ENCODE measurements at places on chromosomes 2 and 18.

DNA sequence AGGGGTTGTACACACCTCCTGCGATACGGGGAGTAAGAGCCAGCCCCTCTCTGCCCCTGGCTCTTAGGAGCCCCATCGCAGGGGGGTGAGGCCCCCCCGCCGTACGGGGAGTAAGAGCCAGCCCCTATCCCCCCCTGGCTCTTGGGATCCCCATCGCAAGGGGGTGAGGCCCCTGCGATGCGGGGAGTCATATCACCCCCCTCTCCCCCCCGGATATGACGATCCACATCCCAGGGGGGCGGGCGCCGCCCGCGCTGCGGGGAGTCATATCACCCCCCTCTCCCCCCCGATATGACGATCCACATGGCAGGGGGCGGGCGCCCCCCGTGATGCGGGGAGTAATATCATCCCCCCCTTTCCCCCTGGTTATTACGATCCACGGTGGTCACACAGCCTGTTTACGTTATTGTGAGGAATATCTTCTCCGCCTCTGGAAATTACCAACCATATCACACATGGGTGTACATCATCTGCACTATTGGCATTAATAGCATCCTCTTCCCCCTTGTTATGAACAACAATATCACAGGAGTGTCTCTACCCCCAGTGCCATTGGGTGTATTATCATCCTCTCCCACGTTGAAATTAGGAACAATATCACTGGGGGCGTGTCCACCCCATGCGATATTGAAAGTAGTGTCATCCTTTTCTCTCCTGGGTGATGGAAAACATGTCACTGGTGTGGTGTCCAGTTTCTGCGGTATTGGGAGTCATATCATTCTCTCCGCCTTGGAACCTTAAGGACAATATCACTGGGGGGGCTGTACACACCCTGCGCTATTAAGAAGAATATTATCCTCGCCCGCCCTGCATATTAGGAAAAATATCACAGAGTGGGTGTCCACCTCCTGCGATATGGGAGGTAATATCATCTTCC lies 24.7 kb upstream of the NAGK start:
- DNase-seq: no peak

- DNase-seq: no peak
Measured at GRCh38 chr2:59936048-59936447, 617.4 kb downstream of the BCL11A start.

- DNase-seq: no peak
Measured at GRCh38 chr2:160932960-160933359, 227.3 kb upstream of the TANK start.

DNA sequence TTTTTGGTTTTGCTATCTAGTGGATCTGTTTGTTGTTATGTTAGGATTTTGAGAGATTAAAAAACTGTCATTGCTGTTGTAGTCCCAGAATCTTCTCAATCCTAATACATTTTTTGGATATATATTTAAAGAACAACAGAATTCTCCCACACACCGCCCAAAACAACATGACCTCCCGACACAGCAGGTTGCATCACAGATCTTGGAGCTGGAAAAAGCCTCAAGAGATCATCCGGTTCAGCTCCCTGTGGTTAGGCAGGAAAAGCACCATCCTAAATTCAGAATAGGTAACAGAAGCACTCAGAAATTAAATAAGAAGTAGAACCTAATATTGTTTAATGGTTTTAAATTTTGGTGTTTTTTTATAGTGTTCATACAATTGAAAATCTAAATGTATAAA lies 251.4 kb upstream of the STON1 start:
- no peak for DNase-seq

DNA sequence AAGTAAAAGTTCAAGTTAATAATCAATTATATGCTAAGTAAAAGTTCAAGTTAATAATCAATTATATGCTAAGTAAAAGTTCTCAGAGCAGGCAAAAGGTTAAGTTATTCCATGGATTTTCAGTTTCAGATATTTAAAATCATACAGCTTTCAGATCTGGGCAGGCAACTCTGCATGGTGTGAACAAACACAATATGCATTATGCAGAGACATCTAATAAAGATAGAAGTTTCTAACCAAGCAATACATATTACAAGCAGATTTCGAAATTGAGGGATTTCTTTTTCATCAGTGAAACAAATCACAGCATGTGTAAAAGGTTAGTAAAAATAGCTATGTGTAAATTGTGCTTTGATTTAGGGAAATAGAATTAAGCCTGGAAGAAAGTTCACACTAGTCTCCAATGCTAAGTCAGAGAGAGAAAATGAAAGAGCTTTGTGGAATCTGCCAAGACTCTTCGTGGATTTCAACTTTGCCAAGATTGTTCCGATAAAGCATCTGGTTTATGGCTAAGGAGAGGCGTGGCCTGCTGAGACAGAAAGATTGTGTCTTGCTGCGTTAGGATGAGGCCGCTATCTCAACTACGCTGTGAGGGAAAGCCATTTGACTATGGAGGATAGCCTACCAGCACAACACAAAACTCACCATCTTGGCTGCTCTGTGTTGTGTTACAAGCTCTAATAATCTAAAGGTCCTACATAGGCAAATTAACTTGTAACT lies 60.1 kb upstream of the SLC16A14 start:
- no peak for DNase-seq

DNA sequence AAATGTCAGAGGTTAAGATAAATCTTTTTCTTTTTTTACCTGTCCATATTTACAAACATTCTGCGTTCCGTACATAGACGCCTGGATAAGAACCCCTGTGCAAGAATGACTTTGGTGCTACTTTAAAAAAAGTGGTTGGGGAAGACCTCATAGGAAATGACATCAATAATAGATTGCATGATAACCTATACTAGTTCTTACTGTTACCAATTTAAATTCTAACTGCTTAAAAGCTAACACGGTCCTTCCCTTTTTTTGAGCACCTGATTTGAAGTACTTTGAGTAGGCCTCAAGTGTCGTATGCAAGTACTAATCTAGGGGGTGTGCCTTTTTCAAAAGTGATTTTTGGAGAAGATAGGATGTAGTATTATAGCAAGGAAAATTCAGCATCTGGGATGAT lies 2.1 kb downstream of the SLC39A10 start:
- DNase-seq: no peak

DNA sequence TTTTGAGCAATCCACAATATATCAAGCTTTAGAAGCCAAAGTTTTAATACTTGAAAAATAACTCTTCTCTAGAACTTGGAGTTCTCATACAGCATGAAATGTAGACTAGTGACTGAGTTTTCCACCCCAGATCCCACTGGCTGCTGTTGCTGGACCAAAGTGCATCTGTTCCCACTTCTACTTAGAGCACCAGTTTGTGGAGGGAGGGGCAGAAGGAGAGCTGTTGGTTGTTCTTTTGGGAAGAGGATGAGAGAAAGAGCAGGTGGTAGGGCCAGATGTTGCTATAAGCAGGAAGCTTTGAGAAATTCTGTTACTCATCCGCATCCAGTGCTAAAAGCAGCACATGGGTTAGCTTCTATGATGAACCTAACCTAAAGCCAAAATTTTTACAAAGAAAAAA lies 59.0 kb downstream of the MBD2 start:
- DNase-seq: no peak

DNA sequence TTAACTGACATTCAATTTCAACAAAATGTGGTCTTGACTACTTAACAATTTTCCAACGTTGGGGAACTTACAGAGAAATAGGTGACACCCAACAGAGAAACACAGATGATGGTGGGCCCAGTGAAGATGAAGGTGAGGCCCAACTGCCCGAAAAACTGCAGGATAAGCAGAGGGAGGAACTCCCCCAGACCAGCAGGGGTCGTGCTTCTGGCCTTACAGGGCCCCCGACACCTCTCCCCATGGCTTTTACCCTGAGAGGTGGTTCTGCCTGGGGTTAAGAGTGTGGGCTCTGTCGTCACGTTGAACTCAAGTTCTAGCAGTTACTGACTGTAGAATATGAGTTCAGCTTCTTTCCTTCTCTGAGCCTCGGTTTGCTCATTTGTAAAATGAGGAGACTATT lies 119.5 kb upstream of the SMIM21 start:
- DNase-seq: no peak

GRCh38 chr2:231680992-231681852 lies 27.1 kb upstream of the PTMA start:
- DNase-seq: no peak

DNA sequence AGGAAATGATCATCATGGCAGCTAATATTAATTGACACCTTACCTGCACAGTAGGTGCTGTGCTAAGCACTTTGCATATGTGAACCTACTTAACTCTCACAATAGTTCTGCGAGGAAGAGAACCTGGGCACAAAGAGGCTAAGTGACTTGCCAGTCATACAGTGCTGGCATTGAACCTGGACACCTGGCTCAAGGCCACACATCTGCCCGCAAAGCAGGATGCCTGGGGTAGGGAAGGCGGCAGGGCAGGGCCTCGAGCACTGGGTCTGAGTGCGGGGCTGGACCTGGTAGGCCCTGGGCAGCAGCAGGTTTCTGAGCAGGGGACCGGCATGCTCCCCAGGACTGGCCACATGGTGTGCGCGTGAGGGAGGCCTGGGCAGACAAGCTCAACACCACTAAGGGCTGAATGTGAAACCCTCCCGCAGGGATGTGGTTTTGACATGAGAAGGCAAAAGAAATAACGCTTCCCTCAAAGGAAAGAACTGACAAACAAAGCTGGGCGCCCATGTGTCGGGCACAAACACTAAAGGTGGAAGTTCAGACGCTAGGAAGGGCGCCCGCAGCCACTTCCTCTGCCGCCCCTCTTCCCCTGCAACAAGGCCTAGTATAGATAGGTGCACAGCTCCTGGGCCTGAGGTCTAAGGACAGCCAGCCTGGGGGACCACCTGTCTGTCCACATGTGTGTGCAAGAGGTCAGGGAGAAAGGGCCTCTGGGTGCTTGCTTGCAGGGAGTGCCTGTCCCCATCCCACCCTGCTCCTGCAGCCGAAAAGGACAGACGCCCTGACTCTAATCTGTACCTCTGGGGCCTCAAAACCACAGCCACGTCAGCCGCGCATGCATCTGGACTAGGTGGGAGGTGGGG lies 92.5 kb downstream of the ZFP36L2 start:
- DNase-seq: no peak

- DNase-seq: peak; percentile 16
Measured at GRCh38 chr2:185787227-185788145, 48.9 kb downstream of the FSIP2 start.

DNA sequence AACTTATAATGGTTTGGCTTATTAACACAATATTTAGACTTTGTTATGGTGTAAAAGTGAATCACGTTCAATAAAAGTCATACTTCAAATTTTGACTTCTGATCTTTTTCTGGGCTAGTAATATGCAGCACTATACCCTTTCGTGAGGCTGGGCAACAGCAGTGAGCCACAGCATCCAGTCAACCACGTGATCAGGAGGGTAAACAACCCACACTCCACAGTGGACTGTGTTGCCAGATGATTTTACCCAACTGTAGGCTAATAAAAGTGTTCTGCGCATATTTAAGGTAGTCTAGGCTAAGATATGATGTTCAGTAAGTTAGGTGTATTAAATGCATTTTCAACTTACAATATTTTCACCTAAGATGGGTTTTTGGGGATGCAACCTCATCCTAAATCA lies 148.6 kb downstream of the ZNF385B start:
- DNase-seq: no peak

GRCh38 chr2:79935046-79935732 lies 369.4 kb downstream of the LRRTM1 start:
- DNase-seq: no peak

DNA sequence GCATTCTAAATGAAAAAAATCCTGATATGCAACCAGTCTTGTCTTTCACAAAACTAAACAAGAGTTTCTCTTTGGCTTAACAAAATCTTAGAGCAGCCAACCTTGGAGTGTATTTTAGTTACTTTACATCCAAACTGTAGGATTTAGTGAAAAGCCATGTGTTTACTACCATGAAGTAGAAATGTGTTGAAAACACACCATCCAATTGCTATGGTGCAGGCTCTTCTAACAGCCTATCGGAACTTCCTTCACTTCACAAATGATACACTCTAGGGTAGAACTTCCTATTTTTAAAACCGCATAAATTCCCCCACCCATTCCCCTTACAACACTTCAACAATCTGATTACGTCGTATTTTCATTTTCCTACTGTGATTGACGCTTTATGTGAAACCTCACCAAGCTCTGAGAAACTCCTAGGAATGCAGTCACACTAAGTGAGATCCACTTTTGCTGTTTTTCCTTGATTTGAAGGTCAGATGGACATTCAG lies 74.4 kb upstream of the MAP4K4 start:
- DNase-seq: no peak

DNA sequence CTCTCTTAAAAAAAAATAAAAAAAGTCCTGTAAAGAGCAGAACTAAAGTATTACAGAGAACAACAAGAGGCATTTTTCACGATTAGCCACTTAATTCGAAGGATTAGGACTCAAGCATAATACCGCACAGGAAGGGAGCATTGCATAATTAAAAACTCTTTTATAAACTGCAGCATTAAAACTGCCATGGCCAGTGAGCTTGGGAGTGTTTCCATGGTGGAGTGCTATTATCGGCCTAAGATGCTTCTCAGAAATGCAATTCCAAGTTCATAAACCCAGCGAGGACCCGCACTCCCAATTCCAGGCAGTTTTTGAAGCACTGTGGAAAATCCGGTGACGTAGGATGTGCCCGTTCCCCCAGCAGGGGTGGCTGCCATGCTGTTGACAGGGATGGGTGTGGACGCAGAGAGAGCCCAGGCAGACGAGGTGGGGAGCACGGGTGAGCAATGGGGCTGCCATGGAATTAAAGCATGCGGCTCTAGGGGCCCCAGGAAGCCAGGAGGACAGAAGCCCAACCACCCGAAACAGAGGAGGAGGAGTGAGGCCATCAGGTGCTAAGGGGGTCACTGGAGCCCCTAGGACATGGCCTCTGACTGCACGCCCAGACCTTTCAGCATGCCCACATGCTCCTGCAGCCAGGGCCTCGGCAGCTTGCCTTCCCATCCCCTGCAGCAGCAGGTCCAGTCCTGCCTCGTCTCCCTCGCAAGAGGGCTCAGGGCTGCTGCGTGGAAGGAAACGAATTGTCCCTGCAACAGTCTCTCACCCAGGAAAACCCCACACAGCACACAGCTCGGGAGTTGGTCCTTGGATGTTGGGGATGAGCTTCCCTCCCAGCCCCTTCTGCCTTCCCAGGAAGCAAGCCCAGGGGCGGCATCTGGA lies 233.4 kb downstream of the NDUFA10 start:
- no peak for DNase-seq

- no peak for DNase-seq
Measured at GRCh38 chr2:170467568-170468422, 247.3 kb upstream of the SP5 start.

DNA sequence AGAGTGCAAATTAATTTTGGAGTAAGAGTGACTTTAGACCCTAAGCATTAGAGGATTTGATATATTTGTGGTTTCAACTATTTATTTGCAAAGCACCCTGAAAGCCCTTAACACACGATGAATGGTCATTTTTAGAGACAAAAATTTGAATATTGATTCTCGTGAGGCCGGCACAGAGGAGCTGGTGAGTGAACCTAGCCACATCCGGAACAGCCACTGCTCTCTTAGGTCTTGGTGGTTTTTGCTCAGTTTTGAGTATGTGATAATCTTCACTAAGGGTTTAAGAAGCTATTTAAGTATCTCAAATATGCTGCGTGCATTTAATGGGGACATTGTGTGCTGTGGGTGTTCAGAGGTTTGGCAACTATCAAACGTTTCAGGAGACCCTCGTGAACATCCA lies 204.8 kb downstream of the TSN start:
- no peak for DNase-seq

Measured in epithelial cell of proximal tubule (primary cell).